ENCODE measurements at places on chromosomes 16 and 17.

DNA sequence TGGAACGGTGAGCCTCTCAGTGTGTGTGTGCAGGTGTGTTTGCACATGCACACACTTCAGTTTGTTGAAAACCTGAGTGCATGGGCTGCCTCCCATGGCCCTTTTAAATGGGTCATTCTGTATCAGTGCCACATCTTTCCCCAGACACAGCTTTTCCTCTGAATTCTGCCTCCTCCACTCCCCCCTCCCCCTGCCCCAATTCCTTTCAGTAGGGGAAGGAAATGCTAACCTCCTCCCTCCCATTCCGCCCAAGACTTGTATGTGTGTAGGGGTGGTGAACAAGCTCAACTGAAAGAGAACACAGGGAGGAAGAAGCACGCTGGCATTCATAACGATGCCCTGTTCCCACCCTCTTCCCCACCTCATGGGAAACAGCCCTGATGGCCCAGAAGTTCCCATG is 34.3 kb downstream of the C17orf75 start:
- no peak for ATAC-seq

GRCh38 chr17:17179371-17179827 is 26.7 kb downstream of the PLD6 start:
- peak; percentile 77 for ATAC-seq

DNA sequence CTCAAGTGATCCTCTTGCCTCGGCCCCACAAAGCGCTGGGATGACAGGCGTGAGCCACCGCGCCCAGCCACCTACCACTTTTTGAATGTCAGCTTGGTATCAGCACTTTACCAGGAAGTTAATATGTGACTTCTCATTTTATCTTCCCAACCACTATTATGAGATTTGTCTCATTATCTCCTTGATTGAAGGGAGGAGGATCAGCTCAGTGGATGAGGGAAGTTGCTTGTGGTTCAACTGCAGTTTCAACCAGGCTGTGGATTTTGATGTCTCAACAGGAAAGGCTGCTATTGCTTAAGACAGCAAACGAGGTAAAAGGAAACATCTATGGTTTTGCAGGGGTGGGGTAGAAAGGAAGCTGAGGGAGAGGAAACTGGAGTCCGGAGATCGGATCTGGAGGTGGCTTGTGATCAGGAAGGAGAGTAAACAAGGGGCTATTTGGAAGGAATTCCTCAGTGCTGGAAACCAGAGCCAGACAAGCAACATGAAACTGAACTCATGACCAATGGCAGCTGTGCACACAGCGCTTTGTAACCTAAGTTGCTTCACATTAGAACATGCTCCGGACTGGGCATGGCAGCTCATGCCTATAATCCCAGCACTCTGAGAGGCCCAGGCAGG is 180.5 kb downstream of the VPS53 start:
- no peak for ATAC-seq

DNA sequence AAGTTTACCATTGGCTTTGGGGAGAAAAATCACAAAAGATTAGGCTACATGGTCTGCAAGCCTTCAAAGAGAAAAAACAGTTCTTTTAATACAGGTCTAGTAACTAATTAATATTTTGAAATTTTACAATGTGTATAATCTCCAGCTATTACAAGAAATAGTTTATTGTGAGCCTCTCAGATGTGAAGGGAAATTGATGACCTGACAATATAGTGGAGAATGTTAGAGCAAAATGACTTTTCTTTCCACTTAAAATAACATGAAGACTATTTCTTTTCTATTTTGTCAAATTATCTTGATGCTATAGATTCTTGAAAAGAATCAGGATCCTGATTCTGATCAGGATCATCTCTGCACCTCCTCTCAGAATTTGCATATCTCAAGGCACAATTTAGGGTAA is 362.3 kb downstream of the PMP22 start:
- no peak for ATAC-seq

DNA sequence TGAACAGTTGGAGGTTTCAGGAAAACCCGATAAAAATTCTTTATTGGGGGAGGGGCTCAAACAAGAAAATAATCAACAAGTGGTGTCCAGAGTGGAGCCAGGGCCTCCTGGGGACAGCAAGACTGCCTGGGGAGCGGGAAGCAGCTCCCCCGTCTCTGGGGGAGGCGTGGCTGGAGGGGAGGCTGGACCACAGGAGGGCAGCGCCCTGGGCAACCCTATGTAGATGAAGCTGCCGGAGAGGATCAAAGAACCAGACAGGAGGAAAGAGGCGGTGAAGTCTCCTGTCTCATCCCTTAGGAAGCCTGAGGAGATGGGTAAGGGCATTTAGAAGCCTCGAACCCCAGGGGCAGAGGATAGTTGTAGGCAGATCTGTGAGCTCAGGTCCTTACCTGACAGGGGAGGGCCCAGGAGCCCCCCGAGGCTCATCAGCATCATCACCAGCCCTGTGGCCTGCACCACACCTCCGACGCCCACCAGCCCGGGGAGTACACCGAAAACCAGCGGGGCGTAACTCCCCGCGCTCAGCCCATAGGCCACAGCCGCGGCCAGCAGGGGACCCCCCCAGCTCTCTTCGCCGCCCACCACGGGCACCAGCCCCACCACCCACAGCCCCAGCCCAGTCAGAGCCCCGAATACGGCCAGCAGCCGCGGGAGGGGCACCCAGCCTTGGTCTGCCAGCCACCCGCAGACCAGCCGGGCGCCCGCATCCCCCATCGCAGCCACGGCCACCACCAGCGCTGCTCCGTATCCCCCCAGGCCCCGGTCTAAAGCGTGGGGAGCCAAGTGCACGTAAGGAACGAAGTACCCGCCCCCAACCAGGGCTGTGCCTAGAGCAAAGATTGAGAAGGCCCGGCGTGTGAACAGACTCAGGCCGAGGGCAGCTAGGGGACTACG is 2.0 kb downstream of the SLC16A11 start:
- peak; percentile 17 for ATAC-seq

GRCh38 chr17:50955667-50956120 is 89.5 kb upstream of the TOB1 start:
- ATAC-seq, result no peak

GRCh38 chr17:491086-492021 is 138.7 kb upstream of the RPH3AL start:
- peak; percentile 16 for ATAC-seq

DNA sequence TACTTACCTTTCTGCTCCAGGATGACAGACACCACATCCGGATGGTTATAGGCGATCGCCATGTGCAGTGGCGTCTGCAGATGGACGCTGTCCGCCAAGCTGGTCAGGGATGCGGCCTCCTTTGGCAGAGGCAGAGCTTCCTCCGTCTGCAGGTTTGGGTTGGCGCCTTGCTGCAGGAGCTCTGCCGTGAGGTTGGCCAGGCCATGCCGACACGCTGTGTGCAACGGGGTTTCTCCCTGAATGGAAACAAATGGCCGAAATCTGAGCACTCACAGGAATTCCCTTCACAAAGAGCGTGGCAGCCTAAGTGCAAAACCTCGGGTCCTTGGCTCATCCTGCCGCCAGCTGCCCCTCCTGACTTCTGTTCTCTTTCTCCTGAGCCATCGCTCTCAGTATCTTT is 41.8 kb downstream of the CYB5D2 start:
- no peak for ATAC-seq

DNA sequence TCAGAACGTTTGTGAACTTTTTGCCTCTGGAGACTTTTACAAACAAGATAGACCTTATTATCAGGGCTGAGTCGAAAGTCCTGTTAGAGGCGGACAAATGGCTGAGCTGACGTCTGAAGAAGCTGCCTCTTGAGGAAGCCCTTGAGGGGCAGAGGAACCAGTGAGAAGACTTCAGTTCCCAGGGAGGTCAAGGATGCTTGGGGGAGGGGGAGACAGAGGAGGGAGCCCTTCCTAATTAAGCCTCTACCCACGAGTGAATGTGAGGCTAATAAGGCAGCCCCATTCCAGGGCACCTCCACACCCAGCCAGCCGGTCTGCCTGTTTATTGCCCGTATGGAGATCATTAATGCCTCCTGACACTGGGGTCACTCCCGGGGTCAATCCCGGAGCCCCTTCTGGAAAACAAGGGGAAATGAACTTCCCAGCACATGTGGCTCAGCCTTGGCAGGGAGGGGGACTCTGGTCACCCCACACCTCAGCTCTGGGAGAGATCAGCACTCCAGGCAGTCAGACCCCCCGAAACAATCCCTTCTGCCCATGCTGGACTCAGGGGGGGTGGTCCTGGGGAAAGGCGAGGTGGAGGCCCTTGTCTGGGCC is 9.2 kb upstream of the TBX4 start:
- ATAC-seq, result no peak

DNA sequence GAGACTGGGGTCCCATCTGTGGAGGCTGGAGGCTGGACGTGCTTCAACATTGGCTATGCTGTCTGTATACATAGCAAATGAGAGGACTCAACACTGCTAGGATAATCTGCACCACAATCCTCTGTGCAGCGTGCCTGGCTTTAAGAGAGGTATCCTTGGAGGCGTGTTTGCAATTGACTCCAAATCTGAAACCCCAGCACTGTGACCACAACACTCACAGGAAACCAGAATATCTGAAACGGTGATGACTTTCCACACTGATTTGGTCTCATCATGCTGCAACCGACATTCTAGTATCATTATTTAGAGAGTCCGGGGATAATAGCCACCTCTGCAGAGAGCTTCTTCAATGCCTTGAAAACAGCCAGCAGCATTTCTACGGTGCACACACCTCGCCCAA is 35.1 kb downstream of the TLE7 start:
- ATAC-seq, result no peak
